T-helper 1 cell (primary cell): ENCODE measurements at places on chromosomes 12 and 14.

- no peak for DNase-seq
Measured at GRCh38 chr12:98173773-98174427, 341.5 kb upstream of the TMPO start.

- DNase-seq = no peak
Measured at GRCh38 chr14:71489742-71490141, 442.5 kb upstream of the RGS6 start.

GRCh38 chr14:34354556-34354955, 107.5 kb downstream of the SPTSSA start:
- DNase-seq = no peak

DNA sequence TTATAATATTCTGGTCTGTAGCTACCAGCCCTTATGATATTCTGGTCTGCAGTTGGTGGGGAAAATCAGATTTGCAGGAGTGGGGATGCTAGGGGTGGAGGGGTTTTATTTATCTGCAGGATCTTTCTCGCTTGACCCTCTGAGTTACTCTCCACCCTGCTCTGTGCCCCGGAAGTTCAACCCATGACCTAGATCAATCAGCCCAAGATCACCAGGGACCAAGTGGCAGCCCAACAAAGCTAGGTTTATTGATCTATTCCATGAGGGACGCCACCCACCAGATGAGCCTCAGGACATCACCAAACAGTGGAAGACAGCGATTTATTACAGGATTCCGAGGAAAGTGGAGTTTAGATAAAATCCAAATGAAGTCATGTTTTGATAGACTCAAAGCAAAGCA, 25.8 kb upstream of the C12orf76 start:
- DNase-seq = no peak

DNA sequence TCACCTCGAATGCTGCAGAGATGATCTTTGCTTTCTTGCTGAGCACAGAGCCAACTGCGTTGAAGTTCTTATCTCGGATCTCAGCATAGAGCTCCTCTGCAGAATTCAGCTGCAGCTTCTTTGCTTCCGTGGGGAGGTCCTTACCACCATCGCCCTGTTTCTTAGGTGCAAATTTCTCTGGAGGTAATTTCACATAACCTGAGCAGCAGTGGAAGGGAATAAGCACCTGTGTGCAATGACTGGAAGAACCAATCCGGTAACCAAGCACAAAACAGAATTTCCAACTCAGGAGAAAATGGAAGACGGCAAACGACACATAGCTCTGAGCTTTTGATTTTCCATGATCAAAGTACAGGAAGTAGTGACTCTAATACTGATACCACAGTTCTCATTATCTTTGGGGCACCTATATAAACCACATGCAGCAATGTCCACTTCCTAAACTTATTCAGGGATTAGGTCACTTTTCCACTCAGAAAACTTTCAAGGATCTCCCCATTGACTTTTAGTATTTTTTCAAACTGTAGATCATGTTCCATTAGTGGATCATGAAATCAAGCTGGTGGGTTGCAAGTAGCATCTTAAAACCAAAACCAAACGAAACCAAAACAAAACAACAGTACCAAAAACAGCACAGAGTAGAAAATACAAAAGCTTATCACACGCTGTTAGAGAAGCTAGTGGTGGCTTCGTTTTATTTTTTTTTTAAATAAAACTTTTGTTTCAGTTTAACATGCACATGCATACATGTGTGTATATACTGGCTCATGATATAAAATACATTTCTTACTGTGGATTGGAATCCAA, 18.9 kb upstream of the DIABLO start:
- DNase-seq = no peak

- DNase-seq = no peak
Measured at GRCh38 chr12:70919597-70920035, 922 bp downstream of the PTPRR start.

DNA sequence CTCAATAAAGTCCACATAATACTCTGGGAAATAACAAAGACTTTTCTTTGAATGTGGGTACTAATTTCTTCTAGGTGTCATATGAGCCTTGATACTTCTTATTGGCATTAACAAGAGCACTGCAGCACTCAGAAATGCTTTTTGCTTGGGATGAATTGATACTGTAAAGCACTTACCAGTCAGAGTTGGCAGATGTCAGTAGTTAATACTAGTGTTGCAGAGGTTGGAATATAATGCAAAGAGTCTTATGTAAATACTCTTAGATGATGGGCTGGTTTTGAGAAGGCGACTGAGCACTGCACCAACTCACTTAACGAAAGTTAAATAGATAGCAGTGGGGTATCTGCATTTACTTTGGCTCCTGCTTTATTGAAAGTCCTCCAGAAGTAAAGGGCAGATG, 25.6 kb upstream of the MBIP start:
- DNase-seq = no peak

GRCh38 chr14:95505030-95505589, 11.3 kb downstream of the SYNE3 start:
- DNase-seq = no peak

- DNase-seq = no peak
Measured at GRCh38 chr14:60233251-60233650, 15.8 kb upstream of the PPM1A start.

GRCh38 chr12:20000229-20000849, 368.0 kb upstream of the PDE3A start:
- no peak for DNase-seq

DNA sequence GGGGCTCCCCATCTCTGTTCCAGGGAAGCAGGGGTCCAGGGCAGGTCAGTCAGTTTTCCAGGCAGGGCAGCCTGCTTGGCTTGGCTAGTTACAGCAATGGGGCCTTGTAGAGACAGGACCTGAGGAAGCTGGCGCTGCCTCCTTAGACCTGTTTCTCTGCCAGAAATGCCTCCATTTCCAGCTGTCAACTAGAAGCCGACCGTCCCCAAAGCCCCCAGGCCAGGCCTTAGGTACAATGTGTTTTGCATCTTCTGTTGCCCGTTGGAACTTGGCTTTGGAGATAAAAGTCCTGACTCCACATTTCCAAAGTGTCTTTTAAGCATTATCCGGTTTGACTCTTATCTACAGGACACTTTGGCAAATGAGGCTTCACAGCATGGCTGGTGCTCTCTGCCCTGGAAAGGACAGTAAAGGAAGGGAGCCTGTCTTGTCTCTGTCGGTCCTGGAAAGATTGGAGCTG, 42.6 kb downstream of the KRT80 start:
- no peak for DNase-seq

GRCh38 chr14:38788060-38788459, 315.0 kb downstream of the SEC23A start:
- no peak for DNase-seq

DNA sequence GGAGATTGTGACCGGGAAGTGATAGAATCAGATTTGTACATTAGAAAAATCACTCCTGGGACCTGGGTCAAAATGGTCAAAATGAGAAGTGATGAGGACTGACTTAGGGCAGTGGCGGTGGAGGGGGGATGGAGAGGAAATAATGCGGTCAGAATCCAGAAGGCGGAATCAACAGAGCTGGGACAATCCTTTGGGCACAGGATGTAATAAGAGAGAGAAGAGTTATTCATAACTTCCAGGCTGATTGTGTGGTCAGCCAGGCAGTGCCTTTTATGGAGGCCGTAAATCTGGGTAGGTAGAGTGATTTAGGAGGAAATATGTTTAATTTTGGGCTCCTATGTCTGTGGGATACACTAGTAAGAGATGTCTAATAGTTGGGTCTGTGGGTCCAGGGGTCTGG, 21.6 kb downstream of the FBXL14 start:
- DNase-seq = no peak

DNA sequence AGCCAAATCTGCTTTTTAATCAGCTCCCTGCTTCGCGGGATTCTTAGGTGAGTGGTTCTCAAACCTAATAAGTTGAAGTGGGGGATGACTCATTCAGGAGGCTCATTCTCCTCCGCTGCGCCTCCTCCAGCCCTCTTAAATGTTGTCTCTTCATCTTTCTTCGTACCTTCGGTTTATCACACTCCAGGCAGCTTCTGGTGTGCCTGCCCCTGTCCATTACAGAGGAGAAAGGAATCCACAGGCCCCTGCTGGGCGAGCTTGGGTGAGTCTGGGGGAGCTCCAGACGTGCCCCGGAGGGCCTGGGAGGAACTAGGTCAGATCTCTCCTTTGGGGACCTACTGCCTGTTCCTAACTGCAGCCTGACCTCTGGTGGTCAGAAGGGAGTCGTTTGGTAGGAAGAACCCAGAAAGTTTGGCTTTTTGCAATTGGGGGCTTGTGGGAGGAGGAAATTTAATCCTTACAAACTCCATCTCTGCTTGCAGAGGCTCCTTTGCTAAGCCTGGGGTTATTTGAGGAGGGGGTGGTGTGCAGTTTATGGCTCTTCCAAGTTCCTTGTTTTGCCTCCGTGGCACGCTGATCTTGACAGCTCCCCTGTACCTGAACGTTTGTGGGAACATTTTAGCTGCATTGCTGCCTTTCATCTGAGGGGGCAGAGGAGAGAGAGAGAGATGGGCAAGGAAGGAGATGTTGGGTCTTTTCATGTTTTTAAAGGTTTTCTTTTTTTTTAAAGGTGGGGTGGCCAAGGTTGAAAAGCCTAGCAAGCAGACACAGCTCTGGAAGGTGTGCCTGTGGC, 84.1 kb upstream of the GNG2 start:
- no peak for DNase-seq

GRCh38 chr14:86057018-86057667, 527.2 kb downstream of the FLRT2 start:
- no peak for DNase-seq

DNA sequence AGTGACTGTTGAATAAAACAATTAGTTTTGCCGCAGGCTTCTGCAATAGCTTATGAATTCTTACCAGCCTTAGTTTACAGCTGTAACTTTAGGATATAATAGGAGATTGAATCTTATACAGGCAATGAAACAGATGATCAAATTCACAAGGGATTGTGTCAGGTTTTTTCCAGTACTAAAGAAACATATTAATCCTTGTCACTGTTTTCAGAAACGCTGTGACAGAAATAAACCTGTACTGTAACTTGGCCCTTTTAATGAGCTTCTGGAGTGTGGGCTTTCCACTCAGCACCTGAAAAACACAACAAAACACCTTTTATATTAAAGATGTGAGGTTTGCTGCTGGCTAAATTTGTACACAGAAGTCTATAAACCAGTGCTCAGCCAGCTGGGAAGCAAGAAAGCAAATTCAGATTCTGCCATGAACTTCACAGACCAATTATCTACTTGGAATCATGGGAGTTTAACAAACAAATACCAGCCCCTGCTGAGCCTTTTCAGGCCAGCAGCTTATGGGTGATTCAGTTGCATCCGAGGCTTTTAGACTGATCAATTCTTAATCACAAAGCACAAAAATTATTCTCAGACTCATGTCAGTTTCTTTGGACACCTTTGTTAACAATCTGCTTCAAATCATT, 109.5 kb downstream of the FOXG1 start:
- DNase-seq = no peak

DNA sequence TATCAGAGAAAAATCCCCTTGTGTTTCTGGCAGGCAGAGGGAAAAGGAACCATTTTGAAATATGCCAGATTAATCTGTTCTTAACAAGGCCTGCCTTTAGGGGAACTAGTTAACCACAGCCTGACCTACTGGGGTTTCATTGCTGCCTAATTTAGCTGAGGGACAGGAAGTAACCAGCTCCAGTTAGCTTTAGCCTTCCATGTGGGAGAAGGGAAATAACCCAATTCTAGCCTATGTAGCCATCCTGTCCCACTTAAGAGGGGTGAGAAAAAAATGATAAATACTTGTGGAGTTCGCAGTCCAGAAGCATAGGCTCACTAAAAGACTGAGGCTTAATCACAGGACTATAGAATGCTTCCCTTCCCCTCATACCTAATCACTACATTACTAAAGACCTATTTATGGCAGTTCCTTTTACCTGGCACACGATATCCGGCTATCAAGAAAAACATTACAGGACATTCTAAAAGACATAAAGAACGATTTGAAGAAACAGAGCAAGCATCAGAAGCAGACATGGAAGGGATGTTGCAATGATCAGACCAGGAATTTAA, 22.8 kb downstream of the COX8C start:
- no peak for DNase-seq

DNA sequence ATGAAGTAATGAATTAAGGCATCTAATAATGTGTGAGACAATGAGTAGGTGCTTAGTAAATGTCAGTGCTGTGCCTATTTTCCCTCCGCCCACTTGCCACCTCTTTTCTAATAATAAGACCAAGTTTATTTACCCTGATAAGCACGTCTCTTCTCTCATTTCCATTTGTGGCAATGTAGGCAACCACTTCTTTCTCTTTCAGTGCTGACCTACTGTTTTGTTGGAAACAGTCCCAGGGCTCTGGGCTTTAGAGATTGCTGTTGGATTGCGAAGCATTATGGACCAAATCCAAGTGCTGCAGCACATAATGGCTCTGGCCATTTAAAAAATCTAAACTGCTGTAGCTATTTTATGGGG, 141.3 kb upstream of the PLEKHG7 start:
- no peak for DNase-seq
